Right ventricle myocardium superior (tissue), 1 donor: ENCODE measurements at places on chromosomes 1 and 21. TPM values are rescaled to one million over a fixed set of nuclear protein-coding genes. Genes with fewer than 3 reads are reported as not detected.

Gene TAF13
- 56.9 TPM for total RNA-seq

DNA sequence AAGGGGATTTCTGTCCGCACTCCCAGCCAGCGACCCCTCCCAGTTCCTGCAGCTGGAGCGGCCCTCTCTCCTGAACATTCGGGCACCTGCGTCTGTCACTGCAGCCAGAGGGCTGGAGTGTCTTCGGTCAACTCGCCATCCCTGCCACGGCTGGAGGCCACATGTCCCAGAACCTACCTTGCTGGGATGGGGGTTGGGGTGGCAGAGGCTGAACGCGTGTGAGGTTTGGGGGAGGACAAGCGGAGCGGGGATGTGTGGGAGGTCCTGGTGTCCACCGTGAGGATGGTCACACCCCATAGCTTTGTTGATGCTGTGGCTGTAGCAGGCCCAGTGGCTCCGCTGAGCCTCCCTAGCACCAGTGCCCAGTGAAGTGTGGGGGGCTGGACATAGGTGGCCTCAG lies 14.8 kb upstream of the C1orf174 start:
- no peak for DNase-seq

Gene LCE2B
- total RNA-seq: not detected

Gene MNDA
- 2.9 TPM for total RNA-seq

Gene UBE4B
- 74.3 TPM for total RNA-seq

DNA sequence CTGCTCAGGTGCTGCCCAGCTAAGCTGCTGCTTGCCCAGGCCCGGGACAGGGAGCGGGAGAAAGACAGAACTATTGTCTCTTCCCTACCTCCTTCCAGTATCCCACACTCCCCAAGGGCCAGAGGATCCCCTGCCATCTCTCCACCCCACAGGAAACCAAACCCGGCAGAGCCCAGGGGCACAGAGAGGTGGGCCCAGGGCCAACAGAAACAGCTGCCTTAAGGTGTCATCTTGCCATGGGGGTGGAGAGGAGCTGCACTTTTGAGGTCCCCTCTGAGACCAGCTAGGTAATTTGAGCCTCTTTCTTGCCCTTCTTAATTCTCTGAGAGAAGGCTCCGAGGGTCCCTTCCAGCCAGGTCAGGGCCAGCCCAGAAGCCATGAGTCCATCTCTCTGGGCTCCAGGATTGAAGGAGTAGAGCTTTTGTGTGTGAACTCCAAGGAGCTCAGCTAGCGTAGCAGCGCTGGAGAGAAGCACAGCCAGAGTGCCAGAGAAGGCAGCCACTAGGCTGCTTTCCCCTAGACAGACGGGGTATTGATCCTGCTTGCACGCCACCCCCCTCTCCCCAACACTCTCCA lies 9.7 kb upstream of the GPR61 start:
- DNase-seq: no peak

Gene GSTM1
- total RNA-seq: not detected

- no peak for DNase-seq
Measured at GRCh38 chr1:197336571-197336970, 68.5 kb downstream of the CRB1 start.

Gene CSMD2
- 0.40 TPM for total RNA-seq

Gene OR2T12
- total RNA-seq: not detected

- no peak for DNase-seq
Measured at GRCh38 chr1:43783671-43784205, 76.4 kb downstream of the ST3GAL3 start.

- no peak for DNase-seq
Measured at GRCh38 chr1:88398338-88398737, 285.7 kb upstream of the PKN2 start.

DNA sequence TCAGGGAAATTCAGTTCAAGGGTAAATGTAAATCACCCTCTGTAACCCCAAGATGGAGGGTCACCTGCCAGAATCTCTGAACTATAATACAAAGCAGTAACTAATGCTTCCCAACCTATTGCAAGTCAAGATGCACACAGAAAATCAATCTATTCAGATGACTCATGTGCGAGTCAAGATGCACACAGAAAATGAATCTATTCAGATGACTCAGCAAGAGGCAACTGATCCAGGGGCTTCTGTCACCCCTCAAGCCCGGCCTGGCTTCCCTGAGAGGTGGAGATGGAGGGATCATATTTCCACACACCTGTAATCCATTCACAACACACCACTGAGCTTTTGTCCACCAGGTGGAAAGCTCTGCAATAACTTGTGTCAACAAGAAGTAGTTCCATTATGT lies 17.4 kb upstream of the HIVEP3 start:
- DNase-seq: no peak

Gene S100A9
- 111 TPM for total RNA-seq

DNA sequence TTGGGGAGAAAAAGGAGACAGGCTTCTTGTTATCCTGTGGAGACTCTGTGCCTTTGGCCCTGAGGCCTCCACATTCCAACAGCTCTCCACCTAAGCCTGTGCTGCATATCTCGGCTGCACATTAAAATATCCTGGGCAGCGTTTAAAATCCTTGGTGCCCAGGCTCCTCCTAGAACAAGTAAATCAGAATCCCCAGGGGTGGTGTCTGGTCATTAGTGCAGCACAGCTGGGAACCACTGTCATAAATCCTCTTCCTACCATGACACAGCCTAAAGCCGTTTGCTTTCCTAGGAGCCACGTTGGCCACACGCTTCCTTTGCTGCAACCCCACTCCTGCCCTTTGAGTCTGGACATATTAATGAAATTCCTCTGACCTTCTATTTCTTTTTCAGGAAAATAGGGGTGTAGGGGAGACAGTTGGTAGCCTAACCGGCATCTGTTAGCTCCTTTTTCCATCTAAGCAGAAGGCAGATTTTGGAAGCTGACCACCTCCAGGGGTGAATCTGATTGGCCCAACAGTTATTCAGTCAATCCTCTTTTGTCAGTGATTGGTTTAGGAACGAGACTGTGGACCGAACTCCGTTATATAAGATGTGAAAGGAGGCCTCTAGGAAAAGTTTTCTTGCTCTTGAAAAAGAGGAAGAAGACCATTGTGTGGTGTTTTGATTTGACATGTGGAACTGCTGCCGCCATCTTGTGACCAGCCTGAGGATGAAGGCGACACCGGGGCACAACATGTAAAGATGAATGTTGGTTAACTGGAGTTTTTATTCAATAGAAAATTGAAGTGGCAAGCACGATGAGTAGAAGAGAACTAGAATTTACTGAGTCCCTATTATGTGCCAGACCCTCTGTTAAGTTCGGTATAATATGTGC lies 41.9 kb downstream of the JUN start:
- DNase-seq: no peak

Gene OR2T35
- not detected for total RNA-seq

- peak; percentile 90 for DNase-seq
Measured at GRCh38 chr1:201408176-201408833, 9.2 kb upstream of the LAD1 start.

Gene NFIA
- total RNA-seq: 89.5 TPM

DNA sequence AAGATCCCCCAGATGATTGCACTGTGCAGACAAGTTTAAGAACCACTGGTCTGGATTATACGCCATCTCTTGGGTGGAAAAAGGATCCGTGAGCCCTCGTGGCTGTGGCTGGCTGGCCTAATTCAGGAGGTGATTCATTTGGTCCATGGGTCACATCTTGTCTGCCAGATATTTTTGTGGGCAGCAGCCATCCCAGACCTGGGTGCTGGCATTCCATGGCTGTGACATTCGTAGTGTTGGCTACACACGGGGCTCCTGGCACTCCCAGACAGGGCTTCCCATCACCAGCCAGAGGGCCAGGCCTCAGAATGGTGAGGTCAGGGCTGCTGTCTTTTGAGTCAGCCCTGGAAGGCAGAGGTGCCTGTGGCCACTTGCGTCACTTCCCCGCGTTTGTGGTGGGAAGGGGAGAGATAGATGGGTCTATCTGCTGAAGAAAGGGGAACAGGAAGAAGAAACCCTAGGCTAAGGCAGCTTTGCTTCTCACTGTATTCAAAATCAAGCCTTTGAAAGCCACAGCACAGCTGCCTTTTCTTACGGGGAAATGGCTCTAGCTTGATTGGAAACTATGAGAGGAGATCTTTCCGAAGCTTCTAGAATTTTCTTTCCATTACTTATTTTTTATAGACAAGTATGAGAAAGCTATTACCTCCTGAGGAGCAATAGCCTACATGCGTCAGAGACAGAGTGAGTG lies 32.4 kb downstream of the EIF2D start:
- DNase-seq: peak; percentile 86

Gene C1orf87
- not detected for total RNA-seq

- DNase-seq: no peak
Measured at GRCh38 chr1:102085896-102086295, 89.2 kb upstream of the OLFM3 start.

- no peak for DNase-seq
Measured at GRCh38 chr21:43909741-43910400, 44.8 kb downstream of the AGPAT3 start.

Gene TAS1R1
- not detected for total RNA-seq

DNA sequence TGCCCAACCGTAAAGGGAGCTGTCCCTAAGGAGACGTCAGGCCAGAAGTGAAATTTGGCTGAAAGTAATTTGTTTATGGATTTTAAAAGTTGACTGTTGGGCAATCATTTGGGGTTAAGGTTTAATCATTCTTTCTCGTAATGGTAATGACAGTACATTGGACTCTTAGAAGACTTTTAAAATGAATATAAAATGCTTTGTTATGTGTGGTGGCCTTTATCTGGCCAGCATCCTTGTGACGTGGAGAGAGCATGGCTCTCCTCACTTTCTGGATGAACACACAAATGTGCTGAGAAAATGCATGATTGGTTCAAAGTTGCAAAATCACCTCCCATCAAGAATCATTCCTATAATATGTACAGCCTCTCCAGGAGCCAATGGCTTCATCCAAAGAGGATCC lies 160.2 kb downstream of the DHRS3 start:
- peak; percentile 48 for DNase-seq

- no peak for DNase-seq
Measured at GRCh38 chr1:90344963-90345730, 350.2 kb downstream of the ZNF326 start.

Gene OPTC
- not detected for total RNA-seq

Gene ADSS2
- 5.0 TPM for total RNA-seq

Gene TFF2
- total RNA-seq: not detected

Gene LCE1E
- total RNA-seq: not detected

DNA sequence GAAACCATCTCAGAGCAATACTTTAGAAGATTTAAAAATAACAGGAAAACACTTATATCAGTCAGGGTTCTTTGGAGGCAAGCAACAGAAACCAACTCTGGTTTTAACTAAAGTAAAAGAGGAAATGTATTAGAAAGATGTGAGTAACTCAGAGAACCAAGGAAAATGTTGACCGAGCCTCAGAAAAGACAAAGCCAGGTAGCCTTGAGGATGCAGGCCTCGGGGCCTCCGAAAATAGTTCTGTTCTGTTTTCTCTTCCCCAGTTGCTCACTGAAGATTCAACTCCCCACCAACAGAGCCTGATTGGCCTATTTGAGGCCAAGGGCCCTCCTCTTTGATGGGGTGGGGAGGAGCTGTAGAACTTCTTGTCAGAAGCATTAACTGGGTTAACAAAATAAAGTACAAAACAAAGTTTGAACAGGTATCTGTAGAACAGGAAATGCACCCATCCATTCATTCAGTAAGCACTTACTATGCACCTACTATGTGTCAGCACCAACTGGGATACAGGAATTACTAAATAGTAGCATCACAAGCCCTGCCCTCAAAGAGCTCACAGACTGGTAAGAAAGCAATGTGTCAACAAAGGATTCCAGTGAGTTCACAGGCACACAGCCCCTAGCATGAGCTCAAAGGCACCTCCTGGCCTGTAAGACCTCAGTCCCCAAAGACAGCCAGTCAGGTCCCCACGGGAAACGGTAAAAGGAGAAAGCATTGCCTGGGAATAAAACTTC lies 12.6 kb downstream of the SLAMF8 start:
- DNase-seq: no peak

GRCh38 chr1:13825033-13825432 lies 125.0 kb downstream of the PRDM2 start:
- DNase-seq: no peak

Gene IGSF21
- 0.89 TPM for total RNA-seq

GRCh38 chr1:55334160-55334559 lies 119.0 kb upstream of the USP24 start:
- DNase-seq: no peak

Gene RGS1
- total RNA-seq: 0.65 TPM

DNA sequence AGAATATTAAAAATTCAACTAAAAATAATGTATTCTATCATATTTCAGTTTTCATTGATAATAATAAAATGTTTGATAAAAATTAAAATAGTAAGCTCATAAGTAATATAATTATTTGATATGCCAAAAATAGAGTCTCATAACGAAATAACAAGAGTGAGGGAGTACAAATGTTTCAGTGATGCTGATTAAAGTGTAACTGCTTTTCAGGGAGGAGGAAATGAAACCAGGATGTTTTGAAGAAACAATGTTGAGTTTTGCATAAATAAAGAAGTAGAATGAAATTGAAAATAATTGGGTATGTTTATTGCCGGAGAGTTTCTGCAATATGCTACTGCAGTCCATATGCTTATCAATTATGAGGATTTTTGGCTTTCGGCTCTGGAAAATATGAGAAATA lies 1159.8 kb upstream of the ADGRL2 start:
- DNase-seq: no peak

DNA sequence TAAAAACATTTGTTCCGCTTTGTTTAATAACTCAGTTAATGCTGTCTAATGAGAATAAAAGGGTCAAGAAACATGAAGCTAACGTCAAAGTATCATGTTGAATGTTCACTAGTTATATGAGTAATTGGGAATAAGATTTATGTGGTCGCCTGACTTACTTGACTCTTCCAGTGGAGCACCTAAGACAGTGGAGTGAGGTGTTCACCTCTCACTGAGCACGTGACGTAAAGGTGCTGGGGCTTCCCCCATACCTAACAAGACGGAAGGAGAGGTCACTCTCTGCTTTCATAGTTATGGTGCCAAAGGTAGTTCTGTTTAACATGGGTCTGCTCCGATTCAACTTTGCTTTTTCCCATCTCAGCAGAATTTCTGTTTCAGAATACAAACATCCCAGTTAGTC lies 686 bp downstream of the KMO start:
- DNase-seq: no peak

DNA sequence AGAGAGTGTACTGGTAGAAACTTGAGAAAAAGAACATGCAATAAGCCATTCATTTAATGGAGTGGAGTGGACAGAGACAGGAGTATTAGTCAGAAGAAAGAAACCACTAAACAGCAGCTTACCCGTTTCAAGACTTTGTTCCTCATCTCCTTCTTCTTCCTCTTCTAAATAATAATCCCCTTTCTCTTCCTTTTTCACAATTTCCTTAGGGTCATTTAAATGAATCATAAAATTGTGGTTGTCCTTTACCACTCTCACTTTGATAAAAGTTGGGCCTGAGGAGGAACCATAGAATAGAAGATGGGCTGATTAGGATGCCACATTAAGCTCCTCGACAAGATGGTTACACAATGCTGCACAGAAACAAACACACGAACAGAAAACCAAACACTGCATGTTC lies 109.6 kb downstream of the WDR3 start:
- DNase-seq: no peak
